ELR (cell line): ENCODE measurements at places on chromosomes 7 and 10.
A peak's percentile ranks its signal among the peaks of the same experiment; 100 is the strongest.

DNA sequence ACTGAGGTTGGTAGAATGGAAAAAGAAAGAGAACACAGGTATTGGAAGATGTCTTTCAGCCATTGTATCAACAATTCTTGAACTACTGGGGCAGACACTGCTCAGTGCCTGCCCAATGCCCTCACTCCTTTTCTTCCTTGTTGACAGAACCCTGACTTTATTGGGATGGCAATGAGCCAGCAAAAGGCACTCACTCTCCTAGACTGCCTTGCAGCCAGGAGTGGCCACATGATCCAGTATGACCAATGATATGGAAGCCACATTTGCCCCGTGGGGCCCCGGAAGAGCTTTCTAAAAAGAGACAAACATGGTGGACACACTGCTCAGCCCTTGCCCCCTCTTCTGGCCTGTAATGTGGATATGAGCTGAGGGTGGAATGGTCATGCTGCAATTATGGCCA, 88.6 kb upstream of the ZNF716 start:
- DNase-seq, result no peak

GRCh38 chr7:110590415-110590814, 500.5 kb upstream of the LRRN3 start:
- no peak for DNase-seq

- no peak for DNase-seq
These were observed 6.1 kb upstream of the DDX50 start for GRCh38 chr10:68895041-68895440.

DNA sequence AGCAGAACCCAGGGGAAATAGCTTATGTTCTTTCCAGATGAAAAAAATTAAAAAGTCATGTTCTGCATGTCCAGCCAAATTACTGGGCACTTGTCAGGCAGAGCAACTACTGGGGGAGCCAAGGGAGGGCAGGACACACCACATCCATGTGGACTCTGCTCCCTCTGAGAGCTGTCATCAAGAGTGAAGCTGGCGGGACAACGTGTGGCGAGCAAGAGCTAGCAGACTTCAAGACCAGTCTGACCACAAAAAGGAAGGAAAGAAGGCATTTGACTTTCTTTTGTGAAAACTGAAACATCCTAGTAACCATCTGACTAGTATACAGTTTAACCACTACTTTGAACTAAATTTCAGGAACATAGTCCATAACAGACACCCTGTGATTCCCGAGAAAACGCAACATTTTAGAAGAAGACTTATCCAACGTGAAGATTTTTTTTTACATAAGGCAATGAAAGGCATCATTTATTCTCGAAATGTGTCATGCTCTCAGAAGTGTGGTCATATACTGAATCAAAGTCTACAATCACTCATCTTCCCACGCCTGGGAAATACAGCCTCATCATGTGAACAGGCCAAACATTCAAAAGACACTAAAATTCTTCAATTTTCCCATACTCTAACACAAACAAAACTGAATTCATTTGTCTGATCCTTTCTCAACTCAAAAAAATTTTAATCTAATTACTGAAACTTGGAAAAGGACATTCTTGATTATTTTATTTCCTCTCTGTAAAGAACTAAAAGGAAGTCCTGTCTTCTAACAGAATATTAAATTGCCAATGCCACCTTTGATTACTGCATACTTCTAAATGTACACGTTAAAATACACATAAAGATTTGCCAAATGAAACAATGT, 15.5 kb downstream of the CYTH3 start:
- DNase-seq, result peak; percentile 65

DNA sequence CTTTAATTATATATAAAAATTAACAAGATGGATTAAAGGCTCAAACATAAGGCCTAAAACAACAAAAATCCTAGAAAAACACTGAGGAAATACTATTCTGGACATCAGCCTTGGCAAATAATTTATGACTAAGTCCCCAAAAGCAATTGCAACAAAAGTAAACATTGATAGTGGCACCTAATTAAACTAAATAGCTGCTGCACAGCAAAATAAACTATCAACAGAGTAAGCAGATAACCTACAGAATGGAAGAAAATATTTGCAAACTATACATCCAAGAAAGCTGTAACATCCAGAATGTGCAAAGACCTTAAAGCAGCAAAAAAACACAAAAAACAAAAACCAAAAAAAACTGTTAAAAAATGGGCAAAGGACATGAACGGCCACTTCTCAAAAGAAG, 384.0 kb upstream of the SEMA3D start:
- DNase-seq, result no peak

DNA sequence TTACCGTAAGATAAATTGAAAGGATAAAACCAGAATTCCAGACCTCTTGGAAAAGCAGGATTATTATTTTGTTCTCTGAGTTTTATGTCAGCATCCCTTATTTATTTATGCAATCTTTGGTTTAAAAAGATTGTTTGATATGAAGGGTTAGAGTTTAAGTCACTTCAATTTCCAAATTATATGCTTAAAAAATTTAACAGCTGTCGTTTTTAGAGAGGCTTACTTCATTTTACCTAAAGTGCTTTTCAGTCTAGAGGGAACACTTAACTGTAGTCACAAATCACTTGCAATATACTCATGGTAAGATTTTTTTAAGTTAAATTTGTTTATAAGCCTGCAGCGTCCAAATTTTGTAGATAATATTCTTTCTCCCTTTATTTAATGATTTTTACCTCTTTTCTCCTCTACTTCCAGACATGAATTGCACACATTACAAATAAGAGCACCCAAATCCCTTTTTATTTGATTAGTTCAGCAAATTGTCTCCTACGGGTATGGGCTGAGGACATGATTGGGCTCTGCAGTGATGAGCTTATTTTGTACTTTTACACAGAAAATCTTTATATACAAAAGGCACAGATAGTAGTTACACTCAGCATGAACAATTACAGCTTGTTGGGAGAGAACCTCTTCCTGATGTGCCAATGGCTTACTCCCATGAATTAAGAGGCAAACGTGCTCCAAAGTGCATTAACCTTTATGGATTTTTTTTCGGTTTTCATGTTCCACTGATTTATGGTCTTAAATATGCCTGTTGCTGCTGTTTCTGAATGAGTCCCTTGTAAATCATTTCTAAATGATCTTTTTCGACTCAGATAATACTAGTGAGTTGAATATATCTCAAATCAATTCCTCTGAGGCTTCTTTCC, 319.3 kb upstream of the LRGUK start:
- no peak for DNase-seq

GRCh38 chr7:110534241-110534931, 556.5 kb upstream of the LRRN3 start:
- DNase-seq, result peak; percentile 6

GRCh38 chr10:108582387-108582786, 1340.9 kb downstream of the XPNPEP1 start:
- DNase-seq, result peak; percentile 81

DNA sequence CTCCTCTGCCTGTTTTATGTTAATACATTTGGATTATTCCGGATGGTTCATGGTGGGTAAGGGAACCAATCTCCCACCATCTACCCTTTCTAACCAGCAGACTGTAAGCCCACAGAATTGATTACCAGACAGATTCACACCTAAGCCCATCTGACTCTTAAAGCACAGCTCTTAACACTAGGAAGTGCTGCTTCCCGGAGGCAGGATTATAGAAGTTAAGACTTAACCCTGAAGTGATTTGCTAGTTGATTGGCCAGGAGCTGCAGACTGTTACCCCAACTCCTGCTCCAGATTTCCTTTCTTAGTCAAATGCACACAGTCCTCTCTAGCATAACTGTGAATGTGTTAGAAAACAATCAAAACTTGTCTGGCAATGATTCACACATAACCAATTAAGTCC, 221.7 kb downstream of the CDK14 start:
- DNase-seq, result no peak

DNA sequence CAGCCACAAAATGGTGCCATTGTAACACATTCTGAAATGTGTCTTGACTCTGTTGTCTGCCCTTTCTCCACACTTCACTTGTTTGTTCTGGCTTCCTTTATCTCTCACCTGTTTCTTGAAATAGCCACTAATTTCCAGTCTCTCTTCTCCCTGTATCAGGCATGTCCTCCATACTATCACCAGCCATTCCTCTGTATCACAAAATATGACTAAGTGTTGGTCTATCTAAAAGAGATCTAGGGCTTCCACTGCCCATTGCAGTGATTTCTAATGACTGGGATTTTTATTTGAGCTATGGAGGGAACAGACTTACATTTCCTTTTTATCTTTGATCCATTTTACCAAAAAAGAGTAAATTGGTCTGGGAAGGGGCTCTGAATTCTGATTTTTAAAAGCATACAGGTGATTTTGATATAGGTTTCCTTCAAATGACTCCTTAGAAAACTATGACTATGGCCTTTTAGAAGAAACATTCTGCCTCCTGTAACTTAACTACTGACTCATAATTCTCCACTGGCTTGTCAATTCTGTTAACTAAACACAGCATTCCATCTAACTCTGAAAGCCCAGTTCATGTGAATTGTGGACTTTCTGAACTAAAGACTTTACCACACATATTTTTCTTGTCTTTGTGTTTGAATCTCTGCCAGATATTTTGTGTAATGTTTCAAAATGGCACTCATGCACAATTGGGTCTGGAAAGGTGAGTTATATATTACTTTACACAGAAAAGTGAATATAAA, 1121.4 kb downstream of the XPNPEP1 start:
- DNase-seq, result peak; percentile 86

DNA sequence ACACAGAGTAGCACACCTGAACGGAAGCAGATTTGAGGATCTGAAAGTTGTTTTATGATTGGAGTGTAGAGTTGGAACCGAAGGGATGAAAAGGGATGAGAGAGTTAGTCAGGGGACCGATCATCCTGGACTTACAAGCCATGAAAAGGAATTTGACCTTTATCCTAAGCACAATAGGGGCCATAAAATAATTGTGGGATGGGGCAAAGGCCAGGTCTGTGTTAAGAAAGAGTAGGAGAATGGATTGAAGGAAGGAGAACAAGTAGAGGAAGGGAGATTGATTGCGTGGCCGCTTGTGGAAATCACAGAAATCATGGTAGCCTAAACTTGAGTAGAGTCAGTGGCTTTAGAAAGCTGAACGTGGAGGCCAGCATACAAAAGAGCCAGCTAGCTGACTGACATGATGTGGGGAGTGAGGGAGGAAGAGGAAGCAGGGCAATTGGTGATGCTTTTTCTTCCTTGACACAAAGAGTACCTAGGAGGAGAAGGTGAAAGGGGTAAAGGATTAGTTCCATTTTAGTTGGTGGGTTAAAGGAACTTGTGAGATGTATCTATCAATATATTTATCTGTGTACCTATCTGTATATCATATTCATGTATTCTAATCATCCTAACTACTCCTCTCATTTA, 67.1 kb upstream of the RPA3 start:
- no peak for DNase-seq

GRCh38 chr7:23058408-23059096, 44.6 kb upstream of the HYCC1 start:
- DNase-seq, result no peak

DNA sequence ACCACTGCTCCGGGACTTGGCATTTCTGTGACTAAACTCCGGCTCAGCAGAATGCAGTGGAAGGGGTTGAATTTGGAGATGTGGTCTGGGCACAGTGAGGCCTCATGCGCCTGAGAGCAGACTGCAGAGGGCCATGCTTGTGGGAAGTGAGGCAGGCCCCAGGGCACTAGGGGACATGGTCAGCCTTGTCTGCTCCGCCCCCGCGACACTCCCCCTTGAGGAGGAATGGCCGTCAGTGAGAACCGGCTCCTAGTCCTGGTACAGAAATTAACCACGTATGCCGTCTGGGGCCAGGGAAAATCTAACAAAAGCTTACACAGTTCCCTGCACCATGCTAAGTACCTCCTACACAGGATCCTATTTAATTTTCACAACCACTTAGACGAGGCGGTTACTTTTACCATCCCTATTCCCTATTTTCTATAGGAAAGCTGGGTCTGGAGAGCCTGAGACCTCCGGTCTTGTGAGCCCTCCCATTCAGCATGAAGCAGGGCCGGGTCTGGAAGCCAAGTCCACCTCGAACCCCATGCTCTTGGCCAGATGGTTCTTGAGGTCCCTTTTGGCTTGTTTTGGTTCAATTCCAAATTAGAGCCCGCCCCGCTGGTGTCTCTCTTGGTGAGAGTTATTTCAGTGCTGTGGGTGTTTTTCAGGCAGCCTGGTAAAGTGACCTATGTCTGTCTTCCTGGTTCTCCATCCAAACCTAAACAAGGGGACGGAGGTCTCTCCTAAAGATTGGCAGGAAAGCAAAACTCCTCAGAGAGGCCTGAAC, 87.7 kb upstream of the PITRM1 start:
- no peak for DNase-seq

- no peak for DNase-seq
These were observed 73.4 kb downstream of the ALOX5 start for GRCh38 chr10:45447416-45447815.

GRCh38 chr10:44510379-44511115, 125.7 kb upstream of the CXCL12 start:
- DNase-seq, result peak; percentile 70

DNA sequence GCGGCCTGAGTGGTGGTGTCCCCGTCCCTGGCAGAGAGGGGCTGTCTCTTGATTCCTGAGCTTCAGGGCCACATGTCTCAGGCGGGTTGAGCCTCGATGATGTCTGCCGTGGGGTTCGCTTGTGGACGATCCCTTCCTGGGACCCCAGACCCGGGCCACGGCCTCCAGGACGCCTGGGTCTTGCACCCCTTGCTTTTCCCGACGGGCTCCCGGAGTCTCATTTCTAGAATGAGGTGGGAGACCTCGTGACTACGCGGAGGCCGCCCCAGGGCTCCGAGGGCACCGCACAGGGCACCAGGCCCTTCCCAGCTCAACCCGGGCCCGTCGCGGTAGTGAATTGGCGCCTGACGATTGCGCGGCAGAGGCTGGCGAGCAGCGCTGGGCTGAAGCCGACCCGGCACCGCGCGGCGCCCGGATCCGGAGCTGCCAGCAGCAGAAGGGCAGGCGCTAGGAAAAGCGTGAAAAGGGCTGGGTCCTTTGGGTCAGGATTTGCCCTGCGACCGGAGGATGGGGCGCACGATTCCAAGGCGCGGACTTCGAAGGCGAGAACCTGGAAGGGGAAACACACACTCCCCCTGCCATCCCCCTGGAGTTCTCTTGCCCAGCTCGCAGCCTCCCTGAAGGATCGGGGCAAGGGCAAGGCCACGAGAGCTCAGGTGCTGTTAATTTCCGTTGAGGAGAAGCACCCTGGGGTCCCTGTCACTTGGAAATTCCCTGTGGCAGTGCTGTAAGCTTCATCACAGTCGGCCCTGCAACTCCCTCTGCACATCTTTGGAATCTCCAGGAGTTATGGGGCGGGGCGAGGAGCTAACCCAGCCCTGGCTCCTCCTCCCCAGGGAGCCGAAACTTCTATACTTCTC, 15.5 kb downstream of the TLX1 start:
- no peak for DNase-seq

GRCh38 chr10:70906031-70906783, 17.8 kb upstream of the PCBD1 start:
- DNase-seq, result no peak

- DNase-seq, result no peak
These were observed 37.3 kb downstream of the CFAP46 start for GRCh38 chr10:132904814-132905649.

- no peak for DNase-seq
These were observed 141.6 kb downstream of the C1GALT1 start for GRCh38 chr7:7323921-7324320.

GRCh38 chr10:65581426-65582026, 1344.3 kb upstream of the LRRTM3 start:
- no peak for DNase-seq

GRCh38 chr7:104240401-104240800, 32.6 kb upstream of the ORC5 start:
- no peak for DNase-seq

- no peak for DNase-seq
These were observed 146.8 kb downstream of the CALN1 start for GRCh38 chr7:72265071-72265904.
